ENCODE measurements at places on chromosomes 16 and 17. TPM values are rescaled to one million over a fixed set of nuclear protein-coding genes. Genes with fewer than 3 reads are reported as not detected.

The SOX15 gene
- total RNA-seq = 0.64 TPM

The SNAI3 gene
- total RNA-seq = 2.7 TPM

The ZP2 gene
- not detected for total RNA-seq

The SBK1 gene
- 0.58 TPM for total RNA-seq

The EVI2B gene
- total RNA-seq = 111 TPM

The NPIPB13 gene
- 48.1 TPM for total RNA-seq

The NT5M gene
- 0.93 TPM for total RNA-seq

GRCh38 chr17:30296499-30297080 lies 4.8 kb upstream of the BLMH start:
- no peak for DNase-seq

DNA sequence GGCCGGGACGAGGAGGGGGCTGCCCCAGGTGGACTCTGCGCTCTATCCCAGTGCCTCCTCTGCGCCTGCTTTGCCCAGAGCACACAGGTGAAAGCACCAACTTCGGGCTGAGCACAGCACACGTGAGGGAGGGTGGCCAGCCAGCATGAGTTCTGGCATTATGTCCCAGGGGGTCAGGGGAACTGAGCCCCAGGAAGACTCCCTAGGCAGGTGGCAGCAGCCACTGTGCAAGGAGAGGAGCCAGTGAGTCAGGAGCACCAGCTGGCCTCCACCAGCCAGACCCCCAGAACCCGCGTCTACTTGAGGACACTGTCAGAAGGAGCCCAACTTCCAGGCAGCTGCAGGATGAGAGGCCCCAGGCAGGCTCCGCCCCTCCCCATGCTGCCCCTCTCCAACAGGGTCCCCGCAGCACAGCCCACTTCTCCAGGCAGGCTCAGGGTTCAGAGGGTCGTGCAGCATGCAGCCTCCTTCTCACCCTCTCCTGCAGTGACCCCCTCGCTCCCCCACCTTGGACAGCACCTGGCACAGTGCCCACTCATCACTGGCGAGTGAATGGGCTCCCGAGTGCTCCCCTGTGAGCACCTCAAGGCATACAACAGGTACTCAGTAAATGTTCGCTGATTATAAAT lies 44.2 kb upstream of the RASD1 start:
- DNase-seq = no peak

GRCh38 chr16:1870365-1871082 lies 1.4 kb downstream of the MEIOB start:
- no peak for DNase-seq

- DNase-seq = no peak
These were observed 65.3 kb upstream of the NUDT7 start for GRCh38 chr16:77657016-77657415.

DNA sequence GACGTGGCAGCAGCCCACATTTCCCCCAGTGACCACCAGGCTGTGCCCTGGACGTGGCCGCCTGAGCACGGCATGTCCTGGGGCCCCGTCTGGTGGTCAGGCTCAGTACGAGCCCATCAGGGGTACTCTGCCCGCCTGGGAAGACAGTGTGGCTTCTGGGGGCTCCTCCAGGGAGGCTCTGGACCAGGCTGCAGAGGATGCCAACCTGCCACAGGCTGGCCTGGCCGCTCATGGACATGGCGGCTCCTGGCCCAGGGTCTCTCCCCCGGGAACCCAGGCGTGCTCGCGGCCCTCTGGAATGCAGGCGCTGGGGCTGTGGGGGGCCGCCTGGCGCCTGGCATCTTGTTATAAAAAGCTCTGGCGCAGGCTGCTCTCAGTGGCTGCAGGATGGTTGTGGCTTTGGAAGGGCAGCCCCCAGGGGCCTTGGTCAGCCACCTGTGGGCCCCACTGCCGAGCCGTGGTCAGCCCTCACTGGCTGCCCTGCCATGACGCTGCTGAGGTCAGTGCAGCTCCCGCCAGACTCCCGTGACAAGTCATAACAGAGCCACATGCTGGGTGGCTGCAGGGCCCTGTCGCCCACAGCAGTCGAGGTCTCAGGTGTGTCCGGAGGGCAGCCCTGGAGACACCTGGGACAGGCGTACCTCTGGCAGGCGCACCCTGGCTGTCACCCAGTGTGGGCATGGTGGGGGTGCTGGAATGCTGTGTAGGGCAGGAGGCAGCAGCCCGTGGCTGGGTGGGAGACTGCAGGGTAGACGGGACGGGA lies 15.0 kb downstream of the CENPX start:
- no peak for DNase-seq

DNA sequence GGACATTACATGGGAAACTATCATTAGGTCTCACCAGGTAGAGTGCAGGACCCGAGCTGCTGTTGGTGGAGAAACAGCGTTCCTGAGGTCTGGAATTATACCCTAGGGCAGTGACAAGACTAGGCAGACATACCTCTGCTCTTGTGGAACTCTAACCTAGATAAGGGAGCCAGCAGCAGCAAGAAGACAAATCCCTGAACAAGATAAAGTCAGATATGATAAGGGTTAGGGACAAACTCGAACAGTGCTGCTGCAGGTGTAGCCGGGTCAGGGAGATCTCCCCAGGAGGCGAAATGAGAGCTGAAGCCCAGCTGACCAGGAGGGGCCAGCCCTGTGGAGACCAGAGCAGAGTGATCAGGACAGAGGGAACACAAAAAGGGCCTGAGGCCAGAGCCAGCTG lies 34.7 kb downstream of the ARSG start:
- no peak for DNase-seq

DNA sequence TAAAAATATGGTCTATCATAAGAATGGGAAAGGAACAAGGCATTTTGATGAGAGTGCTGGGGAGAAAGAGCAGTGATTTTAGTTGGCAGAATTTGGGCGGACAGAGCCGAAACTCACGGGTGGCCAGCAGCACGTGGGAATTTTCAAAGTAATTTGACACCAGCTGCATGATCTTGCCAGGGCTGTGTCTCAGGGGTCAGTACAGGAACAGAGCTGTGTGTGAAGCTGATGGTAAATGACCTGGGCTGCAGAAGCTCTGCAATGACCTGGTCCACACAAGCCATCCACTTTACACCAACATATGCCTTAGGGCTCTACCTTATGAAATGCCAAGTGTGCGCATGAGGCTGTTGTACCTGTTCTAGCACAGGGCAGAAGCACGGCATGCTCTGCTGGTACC lies 112.0 kb downstream of the ZFHX3 start:
- DNase-seq = no peak

DNA sequence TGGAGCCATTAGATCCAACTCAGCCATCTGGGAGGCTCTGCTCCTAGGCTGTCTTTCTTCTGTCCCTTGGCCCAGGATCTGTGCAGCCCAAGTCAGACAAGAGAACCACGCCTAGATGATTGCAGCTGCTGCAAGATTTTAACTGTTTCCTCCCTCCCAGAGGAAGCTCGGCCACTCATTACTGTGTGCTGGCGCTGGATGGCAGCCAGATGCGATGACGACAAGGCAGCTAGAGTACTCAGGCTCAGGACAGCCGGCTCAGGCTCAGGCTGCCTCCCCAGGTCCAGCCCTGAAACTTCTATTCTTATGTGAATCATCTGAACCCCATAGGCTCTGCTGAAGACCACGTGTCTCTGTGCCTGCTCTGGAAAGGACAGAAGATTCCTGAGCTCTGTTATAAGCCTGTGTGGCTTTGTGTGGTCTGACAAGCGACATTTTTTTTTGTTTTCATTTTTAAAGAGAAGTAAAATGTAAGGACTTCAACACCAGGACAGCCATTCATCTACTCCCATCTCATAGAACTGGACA lies 32.1 kb upstream of the FBXW10B start:
- no peak for DNase-seq

GRCh38 chr16:29012913-29013553 lies 28.2 kb downstream of the LAT start:
- no peak for DNase-seq

- no peak for DNase-seq
These were observed 83.7 kb upstream of the ZNF750 start for GRCh38 chr17:82923366-82924113.

DNA sequence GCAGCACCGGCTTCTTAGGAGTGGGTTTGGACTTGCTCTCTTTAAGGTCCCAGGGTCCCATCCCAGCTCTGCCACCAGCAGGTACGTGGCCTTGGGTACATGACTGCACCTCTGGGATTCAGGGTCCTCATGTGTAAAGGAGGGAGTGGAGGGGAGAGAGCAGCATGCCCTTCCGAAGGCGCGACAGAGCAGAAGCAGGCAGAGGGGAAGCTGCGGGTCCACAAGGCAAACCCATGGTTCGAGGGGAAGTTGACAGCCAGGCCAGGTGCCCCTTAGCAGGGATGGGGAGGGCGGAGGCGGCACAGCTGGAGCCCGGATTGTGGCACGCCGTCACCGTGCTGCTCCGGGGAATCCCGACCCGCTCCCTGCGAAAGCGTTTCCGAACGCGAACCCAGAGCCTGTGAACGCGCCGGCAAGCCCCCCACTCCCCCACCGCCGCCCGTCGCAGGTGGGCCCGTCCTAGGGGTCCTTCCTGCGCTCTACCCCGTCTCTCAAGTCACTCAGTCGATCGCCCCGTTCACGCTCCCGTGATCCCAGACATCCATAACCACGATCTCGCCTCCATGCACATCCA lies 4.1 kb upstream of the TBX2 start:
- no peak for DNase-seq

DNA sequence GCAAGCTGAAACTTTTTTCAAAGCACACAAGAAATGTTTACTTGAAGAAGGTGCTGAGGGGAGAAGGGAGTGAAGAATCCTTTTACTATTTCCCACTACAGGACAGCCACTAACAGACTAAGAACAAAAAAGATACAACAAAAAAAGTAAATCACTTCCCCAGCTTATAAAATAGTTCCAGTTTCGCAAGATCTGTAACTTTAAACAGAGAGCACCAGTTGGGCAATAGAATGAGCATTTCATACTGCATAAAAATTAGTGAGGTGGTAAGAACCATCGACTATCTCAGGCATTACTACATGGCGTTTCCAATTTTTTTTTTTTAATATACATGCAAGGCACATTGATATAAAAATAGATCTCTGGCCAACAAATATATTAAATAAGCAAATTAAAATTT lies 11.1 kb downstream of the CRYBA1 start:
- no peak for DNase-seq

GRCh38 chr17:63701868-63702720 lies 2.2 kb upstream of the LIMD2 start:
- DNase-seq = peak; percentile 41

GRCh38 chr16:13305019-13305755 lies 403.8 kb downstream of the SHISA9 start:
- DNase-seq = no peak

DNA sequence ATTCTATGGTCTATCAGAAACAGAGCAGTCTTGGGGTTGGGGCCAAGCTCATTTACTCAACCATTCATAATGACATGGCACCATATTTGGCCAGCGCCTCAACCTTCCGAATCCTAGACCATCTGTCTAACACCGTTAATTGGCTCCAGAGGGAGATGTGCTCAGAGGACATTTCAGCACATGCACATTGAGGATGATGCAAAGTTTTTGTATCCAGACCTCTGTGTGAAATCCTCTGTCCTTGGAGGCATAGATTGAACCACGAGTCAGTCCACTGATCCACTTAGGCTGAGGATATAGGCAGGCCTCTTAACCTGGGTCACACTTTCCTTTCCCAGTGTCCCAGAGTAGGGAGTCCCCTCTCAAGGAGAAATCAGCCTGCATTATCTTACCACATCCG lies 85.5 kb downstream of the SHISA6 start:
- no peak for DNase-seq

DNA sequence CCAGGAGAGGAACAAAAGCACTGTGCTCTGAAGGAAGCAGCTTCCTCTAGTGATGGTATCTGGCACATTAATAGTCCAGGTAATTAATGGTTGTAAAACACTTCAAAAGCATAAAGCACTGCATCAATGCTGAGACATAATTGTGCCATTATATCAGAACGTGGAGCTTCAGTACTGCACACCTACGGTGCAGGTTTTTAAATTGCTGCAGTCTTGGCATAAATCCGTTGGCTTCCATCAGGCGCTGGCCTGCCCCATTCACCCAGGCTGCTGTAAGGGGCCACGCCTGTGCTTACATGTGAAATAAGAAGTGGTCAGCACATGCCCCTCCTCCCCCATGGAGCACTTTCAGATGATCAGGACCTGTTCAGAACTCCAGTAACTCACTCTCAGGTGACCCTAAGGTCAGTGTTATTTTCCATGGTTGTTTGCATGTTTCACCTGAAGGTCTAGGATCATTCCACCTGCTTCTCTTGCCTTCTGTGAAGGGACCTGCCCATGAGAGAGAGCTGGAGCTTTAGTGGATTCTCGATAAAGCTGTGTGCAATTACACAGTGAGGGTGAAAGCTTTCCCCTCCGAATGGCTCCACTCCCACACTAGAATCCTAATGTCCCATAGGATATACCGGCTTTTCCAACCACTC lies 345.3 kb downstream of the CA10 start:
- DNase-seq = no peak

GRCh38 chr17:48727415-48728175 lies 955 bp downstream of the HOXB13 start:
- DNase-seq = no peak

DNA sequence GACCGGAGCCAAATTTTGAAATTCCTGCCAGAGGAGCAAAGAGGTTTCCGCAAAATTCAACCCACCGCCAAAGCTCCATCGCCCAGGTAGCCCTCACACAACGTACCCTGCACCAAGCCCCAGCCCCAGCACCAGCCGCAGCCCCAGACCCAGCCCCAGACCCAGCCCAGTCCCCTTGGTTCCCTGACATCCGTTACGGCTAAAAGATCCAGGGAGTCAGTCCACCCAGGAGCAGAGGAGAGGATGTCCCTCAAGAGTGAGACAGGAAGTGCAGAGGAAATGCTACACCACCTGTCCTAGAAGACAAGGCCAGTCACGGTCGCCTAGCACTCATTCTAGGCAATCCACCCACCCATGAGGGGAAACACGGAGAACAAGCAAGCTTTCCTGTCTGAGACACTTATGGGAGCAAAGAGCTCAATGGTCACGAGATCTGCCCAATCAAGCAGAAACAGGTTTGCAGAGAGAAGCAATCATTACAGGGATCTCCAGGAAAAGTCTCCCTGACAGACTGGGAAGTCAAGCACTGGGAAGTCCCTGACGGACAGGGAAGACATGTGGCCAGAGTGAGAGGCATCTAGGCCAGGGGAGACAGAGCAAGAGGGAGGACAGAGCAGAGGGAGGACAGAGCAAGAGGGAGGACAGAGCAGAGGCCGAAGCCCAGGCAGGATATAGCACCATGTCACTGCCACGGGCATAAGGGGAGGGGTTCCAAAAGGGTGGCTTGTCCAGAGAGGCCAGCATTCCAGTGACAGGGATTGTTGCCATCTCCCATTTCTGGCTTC lies 15.0 kb upstream of the KCNJ18 start:
- DNase-seq = no peak

DNA sequence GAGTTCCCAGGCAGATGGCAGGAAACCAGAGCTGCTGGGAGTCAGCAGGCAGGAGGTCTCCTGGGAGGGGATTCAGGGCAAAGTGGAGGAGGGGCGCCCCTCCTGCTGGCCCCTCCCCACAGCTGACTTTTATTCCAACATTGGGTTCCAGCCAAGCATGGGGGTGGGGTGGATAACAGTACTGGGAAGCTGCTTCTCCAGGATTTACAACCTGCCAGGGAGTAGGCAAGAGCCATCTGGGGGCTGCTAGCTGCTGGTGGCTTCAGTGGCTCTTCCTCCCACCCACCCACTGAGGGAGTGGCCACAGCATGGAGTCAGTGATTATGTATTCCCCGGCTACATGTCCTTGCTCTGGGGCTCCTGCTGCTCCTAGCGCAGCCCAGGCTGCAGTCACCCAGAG lies 36.8 kb downstream of the TMEM132E start:
- no peak for DNase-seq
